ENCODE measurements at places on chromosomes 3 and 15.

GRCh38 chr15:81930582-81931369, 115.0 kb downstream of the MEX3B start:
- DNase-seq: no peak

GRCh38 chr3:48966367-48966766, 23.7 kb upstream of the P4HTM start:
- DNase-seq: no peak

GRCh38 chr3:126262227-126262626, 81.8 kb upstream of the ALDH1L1 start:
- DNase-seq: no peak

DNA sequence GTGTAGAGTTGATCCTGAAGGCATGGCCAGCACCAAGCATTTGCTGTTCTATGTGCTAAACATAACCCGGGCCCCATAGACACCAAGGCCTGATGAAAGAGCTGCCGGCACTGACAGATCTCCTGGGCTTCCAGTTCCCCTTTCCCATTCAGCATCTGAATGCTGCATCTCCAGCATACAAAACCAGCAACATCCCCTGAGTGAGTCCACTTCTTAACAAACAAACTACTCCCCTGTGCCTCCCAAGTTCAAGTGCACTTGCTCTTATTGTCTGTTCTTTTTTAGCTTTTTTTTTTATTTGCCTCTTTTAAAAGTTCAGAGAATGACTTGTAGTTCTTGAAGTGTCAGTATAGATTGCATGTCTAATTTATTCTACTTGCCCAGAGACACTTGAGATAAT, 156.0 kb downstream of the EDEM1 start:
- no peak for DNase-seq

GRCh38 chr3:186365202-186365974, 3.4 kb upstream of the DGKG start:
- no peak for DNase-seq

DNA sequence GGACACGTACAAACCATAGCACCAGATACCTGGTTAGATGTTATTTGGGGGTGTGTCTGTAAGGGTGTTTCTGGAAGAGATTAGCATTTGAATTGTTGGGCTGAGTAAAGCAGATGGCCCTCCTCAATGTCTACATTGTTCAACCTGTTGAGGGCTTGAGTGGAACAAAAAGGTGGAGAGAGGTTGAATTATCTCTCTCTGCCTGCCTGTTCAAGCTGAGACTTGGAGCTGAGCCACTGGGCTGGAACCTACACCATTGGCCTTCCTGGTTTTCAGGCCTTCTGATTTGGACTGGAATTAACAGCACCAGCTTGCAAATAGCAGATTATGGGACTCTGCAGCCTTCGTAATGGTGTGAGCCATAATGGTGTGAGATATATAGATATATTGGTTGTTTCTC, 71.3 kb upstream of the CORO2B start:
- no peak for DNase-seq

DNA sequence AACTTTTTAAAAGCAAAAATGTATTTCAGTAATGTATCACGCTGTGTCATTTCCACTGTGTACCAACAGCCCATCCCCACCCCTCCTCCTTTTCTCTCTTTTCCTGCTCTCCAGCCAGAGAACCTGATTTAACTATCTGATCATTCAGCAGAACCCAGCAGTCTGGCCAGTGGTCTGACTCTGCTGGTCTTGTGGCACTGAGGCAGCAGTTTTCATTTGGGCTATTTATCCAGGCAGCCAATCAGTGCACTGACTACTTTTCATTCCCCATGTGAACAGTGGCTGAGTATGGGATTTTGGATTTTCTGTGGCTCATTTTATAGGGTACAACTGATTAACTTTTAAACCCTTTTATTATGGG, 56.3 kb downstream of the GPR171 start:
- no peak for DNase-seq

- DNase-seq: no peak
Measured at GRCh38 chr3:123067689-123068600, 1.1 kb downstream of the PDIA5 start.

DNA sequence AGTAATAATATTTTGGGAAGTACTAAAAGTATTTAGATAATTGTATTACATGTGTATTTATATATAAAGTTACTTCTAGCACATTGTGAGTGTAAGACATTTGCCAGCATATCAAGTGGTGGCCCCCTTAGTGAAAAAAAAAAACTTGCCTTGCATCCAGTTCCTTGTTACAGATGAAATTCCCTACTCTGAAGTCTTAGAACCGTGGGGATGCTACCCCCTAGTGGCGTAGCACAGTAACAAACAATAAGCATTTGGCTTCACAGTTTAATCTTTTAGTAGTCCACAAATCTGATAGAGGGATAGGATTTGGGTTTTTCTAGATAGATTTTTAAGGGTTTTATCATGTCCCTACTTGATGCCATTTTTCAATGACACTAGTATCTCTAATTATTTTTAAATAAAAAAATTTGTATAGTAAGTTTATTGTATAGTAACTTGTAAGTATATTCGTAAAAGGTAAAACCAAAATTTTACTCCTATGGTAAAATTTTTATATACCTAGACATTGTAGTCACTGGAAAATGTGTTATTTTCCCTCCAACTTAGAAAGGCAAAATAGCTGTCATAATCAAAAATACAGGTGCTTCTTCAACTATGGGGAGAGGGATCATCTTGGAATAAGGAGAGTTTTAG, 14.3 kb downstream of the SMC4 start:
- DNase-seq: no peak

DNA sequence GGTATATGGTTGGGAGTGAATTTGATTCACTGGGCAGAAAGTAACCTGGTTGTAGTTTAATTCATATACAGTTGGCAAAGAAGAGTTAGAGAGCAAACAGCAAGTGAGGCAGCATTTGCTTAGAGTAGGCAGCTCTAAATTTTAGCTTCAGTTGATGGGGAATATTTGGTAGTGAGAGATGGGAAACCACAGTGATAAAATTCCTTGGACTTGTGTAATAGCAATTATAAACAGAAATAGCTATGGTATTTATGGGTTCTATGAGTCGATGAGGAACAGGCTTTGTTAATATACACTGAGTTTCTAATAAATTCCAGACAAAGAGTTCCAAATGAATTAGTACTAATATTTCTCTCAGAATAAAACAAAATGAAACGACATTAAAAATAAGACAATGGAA, 894.0 kb downstream of the ROBO2 start:
- no peak for DNase-seq
